Ascending aorta (tissue), 2 donors: ENCODE measurements at places on chromosomes 13 and 19. TPM values are rescaled to one million over a fixed set of nuclear protein-coding genes. Genes with fewer than 3 reads are reported as not detected.

Gene TSEN34
- total RNA-seq = 54.9 TPM

Gene ALG11
- total RNA-seq = 13.6 TPM

GRCh38 chr13:41751277-41751676, 209.6 kb downstream of the VWA8 start:
- no peak overlapping the region for H3K4me3 ChIP-seq
- no peaks in the 10 kb centered on the region for H3K27me3 ChIP-seq
- no peaks in the 10 kb centered on the region for H3K4me1 ChIP-seq
- no peaks in the 10 kb centered on the region for H3K36me3 ChIP-seq

DNA sequence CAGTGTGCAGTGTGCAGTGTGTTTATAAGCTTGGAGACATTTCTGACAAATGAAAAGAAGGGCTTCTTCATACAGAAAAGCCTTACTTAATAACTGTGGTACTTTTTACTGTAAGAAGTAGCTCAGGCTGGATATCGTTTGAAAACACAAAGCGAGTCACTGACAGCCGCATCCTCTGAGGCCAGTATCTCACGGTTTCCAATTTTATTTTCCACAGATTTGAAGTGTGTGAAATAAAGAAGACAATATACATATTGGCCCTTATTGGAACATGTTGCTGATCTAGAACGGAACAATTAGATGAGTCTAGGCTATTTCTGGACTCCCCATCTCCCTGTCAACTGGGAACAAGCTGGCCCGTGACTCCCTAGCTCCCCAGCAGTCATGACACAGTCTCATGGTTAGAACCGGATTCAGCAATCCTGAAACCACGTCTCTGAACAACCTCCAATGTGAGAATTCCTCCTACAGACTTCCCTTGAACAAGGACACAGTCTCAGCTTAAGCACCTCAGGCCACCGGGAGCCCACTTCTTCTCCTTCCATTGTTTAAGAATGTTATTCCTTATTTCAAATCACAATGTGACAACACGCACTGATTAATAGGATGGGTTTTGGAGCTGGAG, 484.5 kb downstream of the COG6 start:
- no peaks in the 10 kb centered on the region for H3K36me3 ChIP-seq
- no peaks in the 10 kb centered on the region for H3K27me3 ChIP-seq
- no peak overlapping the region for H3K4me3 ChIP-seq
- no peak for DNase-seq

DNA sequence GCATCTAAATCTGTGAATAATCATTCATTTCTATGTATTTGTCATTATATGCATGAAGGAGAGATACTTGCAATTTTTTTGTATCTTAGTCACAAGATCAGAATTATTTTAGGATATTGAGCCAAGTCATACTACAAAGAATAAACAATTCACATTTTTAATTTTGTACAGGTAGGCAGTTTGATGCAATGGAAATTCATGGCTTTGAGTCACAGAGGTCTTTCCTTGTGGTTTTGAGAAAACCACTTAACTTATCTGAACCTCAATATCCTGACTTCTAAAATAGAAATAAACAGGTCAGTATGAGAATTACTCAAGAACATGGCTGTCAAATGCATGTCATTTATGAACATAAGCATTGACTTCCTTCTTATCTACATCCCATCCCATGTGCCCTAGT, 221.4 kb upstream of the SLC10A2 start:
- H3K27me3 ChIP-seq = no peaks in the 10 kb centered on the region
- no peaks in the 10 kb centered on the region for H3K4me1 ChIP-seq
- no peak for DNase-seq
- H3K27ac ChIP-seq = no peak overlapping the region
- no peak overlapping the region for H3K4me3 ChIP-seq

GRCh38 chr13:72920097-72920496, 138.2 kb downstream of the PIBF1 start:
- H3K27ac ChIP-seq = peak overlapping the region; percentile 91
- no peak overlapping the region for H3K4me3 ChIP-seq
- no peaks in the 10 kb centered on the region for H3K36me3 ChIP-seq
- peak; percentile 78 for DNase-seq
